Activated CD8-positive, alpha-beta memory T cell treated with anti-CD3 and anti-CD28 coated beads, Interleukin-2, amount 10 ng/mL, durations not matched to agents 7 days and 5 days (primary cell): ENCODE measurements at places on chromosomes 6 and 20. TPM values are rescaled to one million over a fixed set of nuclear protein-coding genes. Genes with fewer than 3 reads are reported as not detected.
A peak's percentile ranks its signal among the peaks of the same experiment; 100 is the strongest.

NKAIN2 gene
- not detected for total RNA-seq

GATA5 gene
- not detected for total RNA-seq

C20orf204 gene
- 17.5 TPM for total RNA-seq

LY6G6C gene
- total RNA-seq, result not detected

MACROD2 gene
- not detected for total RNA-seq

- peak; percentile 74 for DNase-seq
- H3K27ac ChIP-seq, result peak overlapping the region; percentile 93
- peak overlapping the region; percentile 79 for H3K4me3 ChIP-seq
- peaks cover 7% of the 10 kb centered on the region for H3K27me3 ChIP-seq
These were observed 12.2 kb downstream of the BACH2 start for GRCh38 chr6:90284236-90285041.

PSMB1 gene
- total RNA-seq, result 198 TPM

- no peaks in the 10 kb centered on the region for H3K36me3 ChIP-seq
- no peak overlapping the region for H3K4me3 ChIP-seq
- no peak overlapping the region for H3K27ac ChIP-seq
These were observed 164.2 kb downstream of the NKAIN2 start for GRCh38 chr6:123967905-123968304.

SNPH gene
- 4.2 TPM for total RNA-seq

CDK5RAP1 gene
- total RNA-seq, result 43.3 TPM

PSORS1C2 gene
- not detected for total RNA-seq

DNA sequence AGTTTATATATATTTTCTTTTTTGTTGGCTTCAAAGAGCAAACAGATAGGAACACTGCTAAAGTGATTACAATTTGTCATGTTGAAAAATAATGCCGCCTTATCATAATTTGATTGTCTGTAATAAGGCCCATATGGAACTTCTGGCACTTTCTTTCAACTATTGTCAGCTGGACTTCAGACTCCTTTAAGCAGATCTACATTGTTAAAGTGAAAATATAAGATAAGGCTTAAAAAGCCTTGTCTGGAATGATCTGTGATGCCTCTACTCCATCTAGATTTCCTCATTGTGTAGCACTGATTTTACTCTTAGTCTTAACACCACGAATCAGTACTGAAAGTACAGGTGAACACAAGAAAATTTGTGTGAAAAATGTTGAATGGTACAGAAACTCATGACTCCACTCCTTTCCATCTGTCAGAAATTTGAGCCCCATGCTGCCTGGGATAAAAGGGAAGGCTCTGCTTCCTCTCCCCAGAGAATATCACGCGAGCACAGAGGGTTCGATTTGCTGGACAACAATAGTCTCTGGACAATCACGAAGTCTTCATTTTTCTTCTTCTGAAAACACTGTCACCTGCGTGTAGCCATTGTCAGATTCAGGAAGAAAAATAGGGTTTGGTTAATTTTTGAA is 56.0 kb downstream of the BCAS1 start:
- no peak overlapping the region for H3K4me3 ChIP-seq
- H3K4me1 ChIP-seq, result peaks cover 8% of the 10 kb centered on the region
- no peaks in the 10 kb centered on the region for H3K36me3 ChIP-seq
- no peak overlapping the region for H3K27ac ChIP-seq

- H3K36me3 ChIP-seq, result peaks cover 2% of the 10 kb centered on the region
- H3K4me3 ChIP-seq, result no peak overlapping the region
- H3K27me3 ChIP-seq, result no peaks in the 10 kb centered on the region
- no peak overlapping the region for H3K27ac ChIP-seq
- DNase-seq, result no peak
These were observed 24.1 kb downstream of the FASTKD5 start for GRCh38 chr20:3135507-3136070.

GRCh38 chr6:44655412-44656342 is 268.2 kb downstream of the CDC5L start:
- H3K4me1 ChIP-seq, result peaks cover 9% of the 10 kb centered on the region
- H3K4me3 ChIP-seq, result no peak overlapping the region
- H3K27me3 ChIP-seq, result peaks cover 3% of the 10 kb centered on the region
- peak; percentile 82 for DNase-seq

DNA sequence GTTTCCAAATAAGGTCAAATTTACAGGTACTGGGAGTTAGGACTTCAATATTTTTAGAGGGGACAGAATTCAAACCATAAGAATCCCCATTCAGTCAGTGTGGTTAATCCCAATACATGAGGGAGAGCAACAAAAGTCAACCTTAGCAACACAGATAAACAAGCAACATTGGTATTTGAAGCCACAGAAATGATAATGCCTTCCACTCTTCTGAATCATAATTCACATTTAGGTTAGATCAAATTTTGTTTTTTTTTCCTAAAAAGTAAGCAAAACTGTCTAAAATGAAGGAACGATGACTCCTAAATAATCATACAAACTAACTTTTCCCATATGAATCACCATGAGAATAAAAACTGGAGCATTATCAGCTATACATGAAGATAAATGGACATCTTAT is 246.0 kb upstream of the TENT5A start:
- no peaks in the 10 kb centered on the region for H3K36me3 ChIP-seq
- no peaks in the 10 kb centered on the region for H3K4me1 ChIP-seq
- H3K4me3 ChIP-seq, result no peak overlapping the region
- H3K27me3 ChIP-seq, result no peaks in the 10 kb centered on the region
- no peak overlapping the region for H3K27ac ChIP-seq
- DNase-seq, result no peak

- H3K4me3 ChIP-seq, result peak overlapping the region; percentile 75
- H3K36me3 ChIP-seq, result peaks cover 6% of the 10 kb centered on the region
- no peaks in the 10 kb centered on the region for H3K27me3 ChIP-seq
- DNase-seq, result peak; percentile 70
- H3K27ac ChIP-seq, result peak overlapping the region; percentile 95
- H3K4me1 ChIP-seq, result peaks cover 50% of the 10 kb centered on the region
These were observed 185.4 kb downstream of the BCAS1 start for GRCh38 chr20:53884859-53885541.

CLIC5 gene
- 7.3 TPM for total RNA-seq

C20orf202 gene
- total RNA-seq, result not detected

GRCh38 chr20:36988494-36988966 is 37.0 kb upstream of the SAMHD1 start:
- H3K36me3 ChIP-seq, result peaks cover 21% of the 10 kb centered on the region
- H3K4me1 ChIP-seq, result peaks cover 18% of the 10 kb centered on the region
- DNase-seq, result no peak
- no peak overlapping the region for H3K4me3 ChIP-seq
- H3K27ac ChIP-seq, result peak overlapping the region; percentile 24

BHLHE23 gene
- not detected for total RNA-seq

DNA sequence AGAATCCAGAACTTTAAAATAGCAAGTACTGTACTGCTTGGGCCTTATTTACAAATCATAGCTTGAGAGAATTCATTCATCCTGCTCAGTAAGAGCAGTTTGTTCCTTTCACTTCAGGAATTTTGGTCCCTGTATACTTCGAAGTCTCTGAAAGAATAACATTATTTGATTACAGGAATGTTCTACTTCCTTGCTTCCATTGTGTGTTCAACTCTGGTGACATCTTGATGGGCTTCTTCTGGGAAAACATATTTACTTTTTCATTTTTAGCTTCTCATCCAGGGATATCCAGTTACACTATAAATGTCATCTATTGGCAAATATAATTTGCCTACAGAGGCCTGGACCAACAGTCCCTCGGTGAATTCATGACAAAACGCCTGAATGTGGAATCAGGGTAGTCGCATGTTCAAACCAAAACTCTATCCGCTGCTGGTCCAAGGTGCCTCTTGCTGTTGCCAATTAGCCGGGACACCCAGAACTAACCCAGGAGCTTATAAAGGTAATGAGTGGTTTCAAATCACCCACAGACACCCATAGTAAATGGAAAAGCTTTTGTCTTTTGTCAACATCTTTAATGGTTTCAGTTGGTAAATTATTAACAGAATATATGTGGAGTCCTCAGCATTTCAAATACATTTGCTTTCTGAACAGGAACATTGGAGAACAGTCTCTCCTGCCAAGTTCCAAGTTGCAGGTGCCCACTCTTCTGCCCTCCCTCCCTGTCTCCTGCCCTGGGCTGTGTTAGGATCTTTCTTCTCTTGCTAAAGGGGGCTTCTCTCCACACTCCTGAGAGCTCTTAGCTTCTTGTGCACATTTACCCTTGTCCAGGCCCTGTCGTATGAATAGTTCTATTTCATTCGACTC is 162.5 kb upstream of the CITED2 start:
- DNase-seq, result no peak
- H3K4me1 ChIP-seq, result peaks cover 81% of the 10 kb centered on the region
- peak overlapping the region; percentile 21 for H3K27ac ChIP-seq
- H3K27me3 ChIP-seq, result no peaks in the 10 kb centered on the region
- peaks cover 15% of the 10 kb centered on the region for H3K36me3 ChIP-seq

ANKRD6 gene
- 1.7 TPM for total RNA-seq

GRCh38 chr20:25005220-25005619 is 12.7 kb upstream of the APMAP start:
- peaks cover 12% of the 10 kb centered on the region for H3K36me3 ChIP-seq
- peak; percentile 29 for DNase-seq
- H3K4me3 ChIP-seq, result no peak overlapping the region
- no peaks in the 10 kb centered on the region for H3K4me1 ChIP-seq
- no peaks in the 10 kb centered on the region for H3K27me3 ChIP-seq
- no peak overlapping the region for H3K27ac ChIP-seq

DNA sequence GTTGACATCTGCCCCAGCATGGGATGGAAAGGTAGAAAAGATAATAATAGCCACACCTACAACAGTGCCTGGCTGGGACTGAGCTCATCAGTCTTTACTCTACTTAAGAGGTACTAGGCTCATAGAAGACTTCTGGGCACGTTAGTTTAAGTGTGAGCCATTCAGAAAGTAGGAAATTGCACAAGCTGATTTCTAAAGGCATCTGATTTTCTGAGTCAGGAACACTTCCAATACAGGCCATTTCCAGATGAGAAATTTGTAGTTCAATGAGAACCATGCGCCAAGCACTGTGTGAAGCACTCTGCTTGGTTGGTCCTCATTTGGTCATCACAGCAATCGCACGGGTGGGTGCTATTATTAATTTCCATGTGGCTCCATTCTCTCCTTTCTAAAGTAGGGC is 42.3 kb downstream of the MOCS1 start:
- no peak for DNase-seq
- H3K4me1 ChIP-seq, result no peaks in the 10 kb centered on the region
- no peaks in the 10 kb centered on the region for H3K36me3 ChIP-seq
- no peak overlapping the region for H3K27ac ChIP-seq
- H3K4me3 ChIP-seq, result no peak overlapping the region
- H3K27me3 ChIP-seq, result peaks cover 3% of the 10 kb centered on the region

DNA sequence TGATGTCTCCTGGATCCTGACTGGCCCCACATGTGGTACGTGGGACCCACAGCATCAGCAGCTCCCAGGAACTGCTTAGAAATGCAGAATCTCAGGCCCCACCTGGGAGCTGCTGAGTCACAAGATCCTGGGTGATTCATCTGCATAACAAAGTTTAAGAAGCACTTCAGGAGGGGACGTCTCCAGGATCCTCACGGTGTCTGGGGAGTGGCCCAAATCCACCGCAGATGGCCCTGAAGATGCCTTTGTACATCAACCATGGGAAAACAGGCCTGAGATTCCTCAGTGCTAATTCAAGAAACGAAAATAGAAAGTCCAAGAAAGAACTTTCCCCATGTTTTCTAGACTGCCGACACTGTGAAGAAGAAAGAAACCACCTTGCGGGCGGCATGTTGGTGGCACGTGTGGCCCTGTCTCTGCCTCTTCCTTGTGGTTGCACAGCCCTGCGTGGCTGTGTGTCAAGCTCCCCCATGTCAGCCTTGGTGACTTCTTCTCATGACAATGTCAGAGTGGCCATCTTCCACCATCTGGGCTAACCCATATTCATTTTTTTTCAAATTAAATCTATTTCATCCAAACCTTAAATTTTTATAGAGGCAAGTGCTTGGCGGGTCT is 26.1 kb downstream of the RRBP1 start:
- H3K4me1 ChIP-seq, result peaks cover 6% of the 10 kb centered on the region
- H3K36me3 ChIP-seq, result peaks cover 36% of the 10 kb centered on the region
- H3K27me3 ChIP-seq, result no peaks in the 10 kb centered on the region

- no peak overlapping the region for H3K27ac ChIP-seq
- peaks cover 62% of the 10 kb centered on the region for H3K4me1 ChIP-seq
- no peaks in the 10 kb centered on the region for H3K27me3 ChIP-seq
- H3K4me3 ChIP-seq, result no peak overlapping the region
These were observed 120.1 kb downstream of the IRF4 start for GRCh38 chr6:511488-512137.

DNA sequence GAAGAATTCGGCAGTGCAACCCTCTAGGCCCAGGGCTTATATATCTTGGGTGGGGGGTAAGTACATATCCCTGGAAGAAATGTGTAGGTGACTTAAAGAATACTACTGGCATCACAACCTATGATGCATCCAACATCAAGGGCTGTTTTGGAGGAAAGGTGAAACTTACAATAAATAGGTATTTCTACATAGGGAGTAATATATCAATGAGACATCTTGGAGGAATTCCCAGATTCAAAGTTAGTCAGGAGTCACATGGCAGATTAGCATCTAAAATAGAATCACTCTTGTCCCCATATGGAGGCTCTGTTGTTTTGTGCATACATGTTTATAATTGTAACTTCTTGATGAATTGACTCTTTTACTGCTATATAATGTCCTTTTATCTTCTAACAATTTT is 375.5 kb downstream of the PAX1 start:
- no peak overlapping the region for H3K27ac ChIP-seq
- no peaks in the 10 kb centered on the region for H3K4me1 ChIP-seq
- DNase-seq, result no peak
- no peak overlapping the region for H3K4me3 ChIP-seq
- no peaks in the 10 kb centered on the region for H3K27me3 ChIP-seq

DNA sequence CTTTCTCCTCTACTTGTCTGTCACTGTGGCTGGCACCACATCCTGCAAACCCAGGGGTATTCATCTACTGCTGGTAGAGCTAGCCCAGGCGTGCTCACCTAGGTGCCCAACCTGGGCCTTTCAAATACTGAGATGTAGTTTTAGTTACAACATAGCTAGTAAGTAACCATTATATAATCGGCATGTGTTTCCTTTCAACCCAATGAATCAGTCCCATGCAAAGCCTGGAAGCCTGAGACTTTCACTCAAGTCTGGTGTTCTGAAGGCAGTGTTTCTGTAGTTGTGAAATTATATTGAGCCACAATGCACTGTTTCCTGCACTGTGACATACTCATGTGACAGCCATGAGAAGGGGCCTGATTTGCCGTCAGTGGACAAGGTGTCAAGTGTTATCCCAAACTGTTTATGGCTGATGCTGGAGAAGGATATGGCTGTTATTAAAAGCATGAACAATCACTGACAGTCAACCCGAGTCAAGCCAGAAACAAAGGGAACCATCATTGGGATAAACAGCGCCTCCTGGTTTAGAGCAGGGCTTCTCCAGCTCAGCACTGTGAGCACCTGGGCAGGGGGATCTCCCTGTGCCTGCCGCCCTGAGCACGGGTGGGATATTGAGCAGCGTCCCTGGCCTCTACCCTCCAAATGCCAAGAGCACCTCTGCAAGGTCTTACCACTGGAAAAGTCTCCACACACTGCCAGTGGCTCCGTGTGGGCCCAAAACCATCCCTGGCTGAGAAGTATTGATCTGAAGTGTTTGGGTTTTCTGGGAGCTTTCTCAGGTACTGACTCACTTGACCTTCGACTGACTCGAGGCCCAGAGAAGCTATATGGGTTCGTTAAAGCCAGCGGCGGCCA is 1.6 kb downstream of the PSMA7 start:
- H3K27ac ChIP-seq, result peak overlapping the region; percentile 91
- peak overlapping the region; percentile 95 for H3K4me3 ChIP-seq
- peaks cover 47% of the 10 kb centered on the region for H3K36me3 ChIP-seq
- no peaks in the 10 kb centered on the region for H3K27me3 ChIP-seq
- peaks cover 55% of the 10 kb centered on the region for H3K4me1 ChIP-seq
